Central memory CD4-positive, alpha-beta T cell (primary cell): ENCODE measurements at places on chromosomes 4 and X.

DNA sequence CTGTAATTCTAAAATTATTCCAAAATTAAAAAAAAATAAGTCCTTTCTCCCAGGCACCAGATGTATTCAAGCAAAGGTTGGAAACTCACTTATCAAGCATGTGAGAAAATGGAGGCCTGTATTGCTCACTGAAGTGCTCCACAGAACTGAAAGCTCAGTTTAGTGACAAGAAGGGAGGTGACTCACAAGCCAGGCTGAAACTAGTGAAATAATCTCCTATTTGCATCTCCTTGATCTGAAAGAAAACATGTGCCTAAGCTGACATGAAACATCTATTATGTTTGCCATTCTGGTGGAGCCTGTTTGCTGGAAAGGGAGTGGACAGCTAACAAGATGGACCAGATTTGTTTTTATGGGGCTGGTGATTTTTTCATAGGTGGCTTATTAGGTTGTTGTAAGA lies 54.0 kb upstream of the AMELX start:
- no peak for DNase-seq

GRCh38 chr4:132504438-132504837 lies 644.7 kb upstream of the PCDH10 start:
- DNase-seq, result no peak

DNA sequence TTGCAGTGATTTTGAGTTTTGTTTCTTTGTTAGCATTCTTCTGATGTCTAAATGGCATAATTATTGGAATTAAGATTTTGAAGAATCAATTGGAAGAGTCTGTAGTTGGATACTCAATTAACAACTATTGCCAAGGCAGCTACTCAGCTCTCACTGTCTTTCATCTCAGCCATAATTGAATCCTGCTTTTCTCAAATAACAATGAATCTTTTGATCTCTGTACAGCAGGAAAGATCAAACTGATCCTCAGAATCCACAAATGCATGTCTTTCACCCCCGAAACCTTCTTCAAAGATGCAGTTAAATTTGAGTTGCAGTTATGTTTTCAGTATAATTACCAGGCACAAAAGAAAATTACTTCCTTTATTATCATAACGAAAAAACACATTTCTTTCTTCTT lies 86.2 kb downstream of the MAD2L1 start:
- no peak for DNase-seq

DNA sequence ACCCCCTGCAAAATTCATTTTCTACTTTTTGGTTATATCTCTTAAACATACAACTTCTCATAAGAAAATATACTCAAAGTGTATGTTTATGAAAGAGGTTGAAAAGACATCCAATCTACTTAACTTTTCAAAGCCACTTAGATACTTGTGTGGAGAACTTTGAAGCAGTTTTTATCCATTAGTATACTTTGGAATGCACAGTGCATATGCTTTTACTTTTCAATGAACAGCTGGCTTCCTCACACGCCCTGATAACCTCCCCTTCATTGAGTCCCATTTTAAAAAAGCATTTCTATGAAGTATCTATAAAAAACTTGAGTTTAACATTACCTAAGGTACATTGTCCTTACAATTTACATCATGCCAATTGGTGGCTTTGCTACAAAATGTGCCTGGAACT lies 73.8 kb downstream of the VEGFC start:
- DNase-seq, result no peak

DNA sequence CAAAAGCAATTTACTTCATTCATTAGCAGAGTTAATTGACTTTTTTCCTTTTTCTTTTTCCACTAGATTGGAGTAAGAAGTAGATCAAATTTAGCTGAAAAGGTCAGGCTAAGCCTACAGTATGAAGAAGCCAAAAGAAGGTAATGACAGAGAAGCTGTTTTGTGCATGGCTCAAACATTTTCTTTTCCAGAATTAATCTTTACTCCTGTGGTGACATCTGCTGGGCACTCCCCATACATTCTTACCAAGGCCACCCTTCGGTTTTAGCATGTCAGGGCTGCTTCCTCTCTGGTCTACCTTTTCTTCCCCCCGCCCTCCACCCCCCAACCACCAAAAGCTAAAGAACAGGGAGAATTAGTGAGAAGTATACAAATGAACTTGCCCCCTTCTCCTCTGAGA lies 70.2 kb downstream of the CLDN22 start:
- peak; percentile 8 for DNase-seq

DNA sequence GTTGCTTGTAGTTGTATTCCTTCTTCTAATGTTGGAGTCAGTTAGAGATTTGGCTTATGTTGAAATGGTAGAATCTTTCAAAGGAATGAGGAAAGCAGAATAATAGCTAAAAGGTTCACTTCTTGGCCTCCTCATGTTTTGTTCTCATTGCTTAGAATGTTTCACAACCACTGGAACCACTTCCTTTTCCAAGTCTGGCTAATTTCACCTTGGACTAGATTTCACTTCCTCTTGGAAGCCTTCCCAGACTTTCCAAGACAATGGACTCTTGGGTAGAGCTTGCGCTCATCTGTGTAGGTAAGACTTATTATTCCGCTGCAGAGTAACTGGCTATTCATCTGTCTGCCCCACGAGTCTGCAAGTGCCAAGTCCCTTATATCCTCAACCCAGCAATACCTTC lies 8.3 kb downstream of the SPATA18 start:
- no peak for DNase-seq

- no peak for DNase-seq
Observed at GRCh38 chrX:37424000-37424429, 74.9 kb downstream of the PRRG1 start.

- no peak for DNase-seq
Observed at GRCh38 chr4:159779716-159780115, 676.8 kb downstream of the RAPGEF2 start.

DNA sequence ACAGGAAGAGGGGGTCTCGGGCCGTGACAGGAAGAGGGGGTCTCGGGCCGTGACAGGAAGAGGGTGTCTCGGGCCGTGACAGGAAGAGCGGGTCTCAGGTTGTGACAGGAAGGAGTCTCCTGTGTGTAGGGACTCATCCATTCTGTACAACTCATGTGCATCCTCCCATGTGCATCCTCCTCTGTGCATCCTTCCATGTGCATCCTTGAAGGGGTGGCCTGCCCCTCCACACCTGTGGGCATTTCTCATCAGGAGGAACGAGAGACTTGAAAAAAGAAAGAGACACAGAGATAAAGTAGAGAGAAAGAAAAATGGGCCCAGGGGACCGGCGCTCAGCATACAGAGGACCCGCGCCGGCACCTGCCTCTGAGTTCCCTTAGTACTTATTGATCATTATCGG lies 30.2 kb upstream of the PLCXD1 start:
- DNase-seq, result no peak

DNA sequence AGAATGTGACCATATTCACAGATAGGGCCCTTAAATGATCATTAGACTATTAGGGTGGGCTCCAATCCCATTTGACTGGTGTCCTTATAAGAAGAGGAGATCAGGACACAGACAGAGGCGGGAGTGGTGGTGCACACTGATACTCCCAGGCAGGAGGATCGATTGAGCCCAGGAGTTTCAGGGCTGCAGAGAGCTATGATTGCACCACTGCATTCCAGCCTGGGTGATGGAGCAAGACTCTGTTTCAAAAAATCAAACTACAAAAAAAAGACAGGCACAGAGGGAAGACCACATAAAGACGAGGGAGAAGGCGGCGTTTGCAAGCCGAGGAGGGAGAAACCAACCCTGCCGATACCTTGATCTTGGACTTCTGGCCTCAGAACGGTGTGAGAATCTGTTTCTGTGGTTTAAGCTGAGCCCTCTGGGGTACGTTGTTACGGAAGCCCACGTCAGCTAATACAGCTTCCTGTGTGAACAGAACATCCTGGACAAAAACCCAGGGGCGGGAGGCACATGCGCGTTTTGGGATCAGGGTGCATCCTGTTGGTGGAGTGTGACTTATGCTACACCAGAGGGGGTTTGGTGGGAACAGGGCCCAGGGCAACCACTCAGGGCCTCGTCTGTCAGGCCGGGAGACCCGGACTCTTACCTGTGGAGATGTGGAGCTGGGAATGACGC lies 211.8 kb upstream of the PSAPL1 start:
- no peak for DNase-seq

DNA sequence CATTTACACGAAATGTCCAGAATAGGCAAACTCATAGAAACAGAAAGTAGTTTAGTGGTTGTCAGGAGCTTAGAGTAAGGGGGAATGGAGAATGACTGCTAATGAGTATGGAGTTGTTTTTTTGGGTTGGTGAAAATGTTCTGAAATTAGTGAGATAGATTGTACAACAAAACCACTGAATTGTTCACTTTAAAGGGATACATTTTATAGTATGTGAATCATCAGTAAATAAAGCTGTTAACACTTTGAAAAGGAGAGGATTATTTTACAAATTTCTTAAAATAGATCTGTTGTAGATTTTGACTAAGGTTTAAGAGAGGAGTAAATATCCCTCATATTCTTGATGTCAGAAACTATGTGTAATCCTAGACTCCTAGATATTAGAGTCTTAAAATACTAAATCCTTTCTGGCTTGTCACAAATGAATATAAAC lies 82.7 kb downstream of the RAPGEF2 start:
- no peak for DNase-seq

GRCh38 chr4:31275906-31276305 lies 555.7 kb downstream of the PCDH7 start:
- DNase-seq, result no peak

DNA sequence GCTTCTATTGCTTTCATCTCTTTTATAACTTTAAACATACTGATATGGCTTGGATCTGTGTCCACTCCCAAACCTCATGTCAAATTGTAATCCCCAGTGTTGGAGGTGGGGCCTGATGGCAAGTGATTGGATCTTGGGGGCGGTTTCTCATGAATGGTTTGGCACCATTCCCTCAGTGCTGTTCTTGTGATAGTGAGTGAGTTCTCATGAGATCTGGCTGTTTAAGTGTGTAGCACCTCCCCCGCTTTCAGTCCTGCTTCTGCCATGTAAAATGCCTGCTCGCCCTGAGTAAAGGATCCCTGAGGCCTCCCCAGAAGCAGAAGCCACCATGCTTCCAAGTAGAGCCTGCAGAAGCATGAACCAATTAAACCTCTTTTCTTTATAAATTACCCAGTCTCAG lies 17.7 kb downstream of the MND1 start:
- no peak for DNase-seq

DNA sequence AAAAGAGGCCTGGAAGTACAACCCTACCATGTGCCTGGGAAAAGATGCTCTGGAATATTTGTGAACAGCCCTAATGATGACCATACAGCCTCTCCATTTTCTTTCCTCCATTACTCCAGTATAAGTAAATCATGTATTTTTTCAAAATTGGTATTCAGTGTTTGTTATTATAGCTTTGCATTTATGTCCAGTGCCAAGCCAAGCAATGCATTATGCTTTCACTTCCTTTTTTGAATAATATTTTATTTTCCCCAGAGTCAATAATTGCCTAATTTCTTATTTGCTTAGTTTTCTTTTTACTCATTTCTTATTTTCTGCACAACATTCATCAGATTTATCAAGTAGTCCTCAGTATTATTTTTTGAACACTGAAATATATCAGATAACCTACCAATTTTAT lies 49.3 kb upstream of the EOLA2 start:
- no peak for DNase-seq

GRCh38 chrX:77785486-77786364 lies at the start of gene ATRX:
Gene ATRX (minus strand): TSS chrX:77786216. CDS start chrX:77786001, 215 bp downstream.
- DNase-seq, result peak; percentile 81

- no peak for DNase-seq
Observed at GRCh38 chr4:17188547-17189400, 290.3 kb upstream of the LDB2 start.

GRCh38 chr4:163612762-163613161 lies 118.3 kb downstream of the TMA16 start:
- no peak for DNase-seq

- DNase-seq, result no peak
Observed at GRCh38 chr4:121272526-121272925, 108.3 kb downstream of the QRFPR start.

- DNase-seq, result no peak
Observed at GRCh38 chr4:142645475-142646108, 200.5 kb downstream of the INPP4B start.

GRCh38 chrX:54811301-54811885 lies 3.8 kb downstream of the MAGED2 start:
- no peak for DNase-seq

- no peak for DNase-seq
Observed at GRCh38 chr4:168831585-168831918, 178.5 kb downstream of the CBR4 start.

DNA sequence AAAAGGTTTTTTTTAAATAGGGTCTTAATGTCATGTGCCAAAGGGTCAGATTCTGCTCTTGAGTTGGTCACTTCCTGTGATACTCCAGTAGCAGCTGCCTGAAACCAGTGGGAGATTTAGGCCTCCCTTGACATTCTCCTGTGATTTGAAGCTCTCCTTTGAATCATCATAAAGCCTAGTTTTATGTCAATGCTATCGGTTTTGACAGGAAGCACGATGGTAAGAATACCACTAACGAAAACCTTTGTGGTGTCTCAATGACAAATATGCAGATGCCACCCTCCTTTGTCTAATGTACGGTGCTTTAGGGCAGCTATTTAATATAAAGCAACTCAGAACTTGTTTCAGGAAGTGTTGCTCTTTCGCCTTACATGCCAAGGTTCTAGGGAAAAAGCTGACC lies 44.2 kb downstream of the CCNI start:
- peak; percentile 20 for DNase-seq

GRCh38 chrX:148574237-148574973 lies 74.0 kb downstream of the AFF2 start:
- no peak for DNase-seq

DNA sequence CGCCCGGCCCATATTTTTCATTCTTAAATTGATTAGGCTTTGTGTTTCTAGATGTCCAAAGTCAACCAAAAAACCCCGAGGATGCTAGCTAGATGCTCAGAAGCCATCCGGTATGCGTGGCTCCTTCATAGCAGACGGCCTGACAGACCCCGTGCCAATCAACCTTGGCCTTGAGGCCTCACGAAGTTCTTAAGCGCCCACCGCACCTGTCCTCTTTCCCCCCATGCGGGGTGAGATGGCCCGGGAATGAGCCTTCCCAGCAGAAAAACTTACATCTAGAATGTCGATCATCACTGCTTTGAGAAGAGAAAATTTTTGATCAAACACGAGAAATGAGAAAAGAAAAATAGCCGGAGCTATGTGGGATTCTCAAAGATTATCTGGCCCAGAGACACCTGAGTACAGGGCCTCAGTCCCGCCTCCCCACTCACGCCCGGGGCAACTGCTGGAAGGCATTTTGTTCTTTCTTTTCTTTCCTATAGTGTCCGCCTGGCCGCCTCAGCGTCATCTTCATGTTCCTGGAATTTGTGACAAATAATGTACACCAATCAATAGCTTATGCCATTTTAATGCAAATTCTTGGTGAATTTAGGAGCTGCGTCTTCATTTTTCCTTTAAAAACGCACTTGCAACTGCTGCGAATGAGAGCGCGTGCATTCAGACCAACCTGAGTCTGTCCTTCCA lies 1.6 kb upstream of the NAT8L start:
- DNase-seq, result no peak

- DNase-seq, result no peak
Observed at GRCh38 chr4:75002381-75002780, 69.5 kb downstream of the PARM1 start.

- DNase-seq, result no peak
Observed at GRCh38 chr4:42149004-42149403, 3.5 kb downstream of the BEND4 start.
